ENCODE measurements at places on chromosomes 6 and 20.

GRCh38 chr20:8304124-8304816 is 172.2 kb downstream of the PLCB1 start:
- no peaks in the 10 kb centered on the region for H3K4me1 ChIP-seq
- H3K27ac ChIP-seq, result no peak overlapping the region
- DNase-seq, result no peak
- H3K27me3 ChIP-seq, result no peaks in the 10 kb centered on the region
- no peaks in the 10 kb centered on the region for H3K36me3 ChIP-seq

- H3K27me3 ChIP-seq, result peaks cover 6% of the 10 kb centered on the region
- no peaks in the 10 kb centered on the region for H3K36me3 ChIP-seq
Measured at GRCh38 chr20:63145156-63145555, 70.8 kb downstream of the YTHDF1 start.

GRCh38 chr20:33848391-33848790 is 37.2 kb downstream of the CHMP4B start:
- DNase-seq, result no peak
- H3K4me3 ChIP-seq, result no peak overlapping the region
- no peak overlapping the region for H3K27ac ChIP-seq
- no peaks in the 10 kb centered on the region for H3K27me3 ChIP-seq
- H3K4me1 ChIP-seq, result peaks cover 10% of the 10 kb centered on the region

DNA sequence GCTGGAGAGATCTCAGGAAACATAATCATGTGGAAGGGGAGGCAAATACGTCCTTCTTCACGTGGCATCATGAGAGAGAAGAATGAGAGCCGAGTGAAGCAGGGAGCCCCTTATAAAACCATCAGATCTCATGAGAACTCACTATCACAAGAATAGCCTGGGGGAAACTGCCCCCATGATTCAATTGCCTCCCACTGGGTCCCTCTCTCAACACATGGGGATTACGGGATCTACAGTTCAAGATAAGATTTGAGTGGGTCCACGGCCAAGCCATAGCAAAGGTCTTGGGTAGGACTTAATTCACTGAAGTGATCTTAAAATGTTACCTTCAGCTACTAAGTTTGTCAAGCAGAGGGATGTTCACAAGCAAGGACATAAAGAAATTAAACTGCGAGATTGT is 162.2 kb downstream of the ADGRG6 start:
- no peaks in the 10 kb centered on the region for H3K36me3 ChIP-seq
- H3K4me1 ChIP-seq, result no peaks in the 10 kb centered on the region
- DNase-seq, result no peak
- no peak overlapping the region for H3K4me3 ChIP-seq
- no peaks in the 10 kb centered on the region for H3K27me3 ChIP-seq
- no peak overlapping the region for H3K27ac ChIP-seq

DNA sequence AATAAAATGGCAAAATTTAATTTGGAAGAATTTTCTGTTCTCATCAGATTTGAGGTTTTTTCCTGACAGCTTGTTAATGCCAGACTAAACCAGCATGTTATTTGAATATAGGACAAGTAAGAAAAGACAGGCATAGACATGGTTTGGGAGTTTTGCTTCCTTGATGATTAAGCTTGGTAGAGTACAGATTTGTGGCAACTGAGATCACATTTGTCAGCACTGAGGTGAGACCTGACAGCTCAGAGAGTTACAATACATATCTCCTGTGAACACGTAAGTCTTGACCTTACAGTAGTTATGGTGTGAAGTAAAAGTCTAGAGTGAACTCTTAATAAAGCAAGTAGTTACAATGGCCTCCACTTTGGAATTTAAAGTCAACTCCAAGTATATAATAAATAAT is 34.5 kb downstream of the CENPW start:
- no peaks in the 10 kb centered on the region for H3K27me3 ChIP-seq
- no peak overlapping the region for H3K27ac ChIP-seq
- H3K36me3 ChIP-seq, result no peaks in the 10 kb centered on the region
- DNase-seq, result no peak

- peaks cover 27% of the 10 kb centered on the region for H3K27me3 ChIP-seq
- peaks cover 10% of the 10 kb centered on the region for H3K4me1 ChIP-seq
- H3K36me3 ChIP-seq, result no peaks in the 10 kb centered on the region
- no peak overlapping the region for H3K27ac ChIP-seq
Measured at GRCh38 chr6:47306887-47307286, 2.8 kb downstream of the TNFRSF21 start.

GRCh38 chr6:87407561-87407900 is 241 bp upstream of the CFAP206 start:
- H3K4me1 ChIP-seq, result peaks cover 17% of the 10 kb centered on the region
- peaks cover 2% of the 10 kb centered on the region for H3K27me3 ChIP-seq
- H3K36me3 ChIP-seq, result no peaks in the 10 kb centered on the region
- no peak overlapping the region for H3K27ac ChIP-seq

DNA sequence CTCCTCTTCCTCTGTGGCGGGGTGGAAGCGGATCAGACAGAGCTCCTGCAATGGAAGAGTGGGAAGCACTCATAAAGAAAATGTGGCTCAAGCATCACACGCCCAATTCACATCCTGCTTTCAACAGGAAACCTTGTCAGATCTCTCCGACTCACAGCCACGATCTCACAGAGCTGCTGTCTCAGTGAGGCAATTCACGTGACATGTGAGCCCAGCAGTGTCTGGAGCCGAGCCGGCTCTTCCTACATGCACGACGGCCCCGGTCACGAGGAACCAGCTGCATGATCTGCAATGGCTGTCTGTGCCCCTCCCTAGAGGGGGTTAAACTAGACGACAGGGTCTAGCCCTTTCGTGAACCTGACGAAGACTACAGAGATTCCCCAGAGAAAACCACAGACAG is 29.5 kb upstream of the TCFL5 start:
- DNase-seq, result no peak
- peaks cover 100% of the 10 kb centered on the region for H3K36me3 ChIP-seq
- H3K4me1 ChIP-seq, result peaks cover 5% of the 10 kb centered on the region
- H3K27ac ChIP-seq, result no peak overlapping the region

DNA sequence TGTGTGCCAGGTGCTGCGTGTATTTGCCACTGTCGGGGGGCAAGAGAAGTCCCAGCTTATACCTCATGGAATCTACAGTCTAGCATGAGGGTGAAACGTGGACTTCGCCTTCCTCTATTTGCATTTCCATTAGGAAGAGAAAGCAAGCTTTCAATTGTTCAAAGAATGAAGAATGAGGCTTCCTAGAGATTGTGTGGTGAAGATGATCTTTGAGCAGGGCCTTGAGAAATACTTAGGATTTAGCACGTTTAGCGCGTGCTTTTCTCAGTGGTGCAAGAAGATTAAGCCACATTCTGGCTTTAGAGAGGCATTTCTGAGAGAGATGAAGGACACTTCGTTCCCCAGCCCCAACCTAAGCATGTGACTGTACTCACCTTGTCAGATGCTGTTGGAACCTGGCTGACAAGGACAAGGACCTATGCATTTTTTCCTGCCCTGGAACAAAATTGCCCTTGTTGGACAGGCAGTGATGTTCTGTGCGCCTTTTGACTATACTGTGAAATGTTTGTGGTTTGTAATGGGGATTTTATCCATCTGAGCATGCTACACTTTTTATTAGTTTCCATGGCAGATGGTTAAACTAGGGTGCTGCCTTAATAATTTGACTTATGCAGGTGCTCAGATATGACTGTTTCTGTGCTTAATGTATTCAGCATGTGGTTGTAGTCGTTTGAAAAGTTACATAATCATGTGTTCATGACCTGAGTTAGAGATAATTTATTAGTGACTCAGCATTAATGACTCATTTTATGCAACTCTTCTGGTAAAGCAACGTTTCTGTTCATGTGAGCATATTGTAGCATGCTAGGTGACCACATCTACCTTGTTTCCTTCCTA is 10.7 kb downstream of the TULP4 start:
- H3K4me1 ChIP-seq, result peaks cover 17% of the 10 kb centered on the region
- H3K27me3 ChIP-seq, result no peaks in the 10 kb centered on the region
- H3K27ac ChIP-seq, result no peak overlapping the region
- H3K36me3 ChIP-seq, result no peaks in the 10 kb centered on the region
- peak; percentile 10 for DNase-seq

Measured in CD14-positive monocyte (primary cell).